ENCODE measurements at places on chromosomes 13 and 19. TPM values are rescaled to one million over a fixed set of nuclear protein-coding genes. Genes with fewer than 3 reads are reported as not detected.

Gene KIR3DL1
- not detected for total RNA-seq

Gene GFY
- total RNA-seq, result not detected

GRCh38 chr19:48308631-48309586 lies 16.4 kb upstream of the EMP3 start:
- DNase-seq, result peak; percentile 42

- DNase-seq, result peak; percentile 79
These were observed 1.2 kb downstream of the CGB7 start for GRCh38 chr19:49056101-49056901.

DNA sequence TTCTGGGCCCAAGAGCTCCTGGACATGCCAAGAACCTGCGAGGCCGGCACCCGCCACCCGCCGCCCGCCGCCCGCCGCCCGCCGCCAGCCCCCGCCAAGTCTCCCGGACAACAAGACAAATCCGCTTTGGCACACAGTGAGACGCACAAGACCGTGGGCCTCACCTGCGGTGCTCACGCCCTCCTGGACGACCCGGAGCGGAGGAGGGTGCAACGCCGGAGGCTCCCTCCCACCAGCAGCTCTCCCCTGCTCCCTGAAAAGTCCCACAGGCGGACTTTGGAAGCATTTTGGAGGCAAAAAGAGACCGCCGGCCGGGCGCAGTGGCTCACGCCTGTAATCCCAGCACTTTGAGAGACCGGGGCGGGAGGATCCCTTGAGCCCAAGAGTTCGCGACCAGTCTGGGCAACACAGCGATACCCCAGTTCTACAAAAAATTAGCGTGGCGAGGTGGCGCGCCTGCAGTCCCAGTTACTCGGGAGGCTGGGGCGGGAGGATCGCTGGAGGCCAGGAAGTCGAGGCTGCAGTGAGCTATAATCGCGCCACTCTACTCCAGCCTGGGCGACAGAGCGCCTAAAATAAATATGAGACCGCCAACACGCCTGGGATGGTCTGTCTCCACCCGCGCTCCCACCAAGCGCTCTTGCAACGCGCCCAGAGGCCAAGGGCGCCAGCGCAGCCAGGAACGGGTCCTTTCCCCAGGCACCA lies 783 bp downstream of the RHPN2 start:
- DNase-seq, result peak; percentile 30

Gene ARRDC2
- 17.9 TPM for total RNA-seq

DNA sequence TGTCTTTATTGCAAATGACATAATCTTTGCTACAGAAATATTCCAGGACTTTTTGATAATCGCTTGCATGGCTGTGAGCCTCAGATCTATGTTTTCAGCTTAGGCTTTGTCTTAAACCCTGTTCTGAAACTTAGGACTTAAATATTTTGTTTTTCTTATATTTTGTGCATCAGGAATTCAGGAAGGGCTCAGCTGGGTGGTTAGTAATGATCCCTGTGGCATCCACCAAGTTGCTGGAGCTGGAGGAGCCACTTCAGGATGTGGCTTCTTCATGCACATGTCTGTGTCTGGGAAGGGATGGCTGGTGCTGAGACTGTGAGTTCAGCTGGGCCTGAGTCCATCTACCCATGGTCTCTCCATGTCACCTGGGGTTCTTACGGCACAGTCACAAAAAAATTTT lies 48.9 kb upstream of the LRCH1 start:
- no peak for DNase-seq

- DNase-seq, result no peak
These were observed 64.7 kb downstream of the DNAJC15 start for GRCh38 chr13:43088093-43088511.

Gene TNFSF9
- total RNA-seq, result 1.0 TPM

- no peak for DNase-seq
These were observed 584.2 kb upstream of the SLITRK1 start for GRCh38 chr13:84466461-84466860.

- DNase-seq, result no peak
These were observed 19.4 kb downstream of the MLLT1 start for GRCh38 chr19:6260376-6260775.

Gene LILRA5
- 1.2 TPM for total RNA-seq

Gene UBL3
- 22.6 TPM for total RNA-seq

GRCh38 chr19:33055718-33056117 lies 9.0 kb downstream of the RHPN2 start:
- DNase-seq, result peak; percentile 47

Gene BCAM
- total RNA-seq, result 85.5 TPM

Gene CGB2
- not detected for total RNA-seq

GRCh38 chr13:110496281-110496680 lies 65.2 kb downstream of the RAB20 start:
- no peak for DNase-seq

Gene TYROBP
- total RNA-seq, result 28.5 TPM

DNA sequence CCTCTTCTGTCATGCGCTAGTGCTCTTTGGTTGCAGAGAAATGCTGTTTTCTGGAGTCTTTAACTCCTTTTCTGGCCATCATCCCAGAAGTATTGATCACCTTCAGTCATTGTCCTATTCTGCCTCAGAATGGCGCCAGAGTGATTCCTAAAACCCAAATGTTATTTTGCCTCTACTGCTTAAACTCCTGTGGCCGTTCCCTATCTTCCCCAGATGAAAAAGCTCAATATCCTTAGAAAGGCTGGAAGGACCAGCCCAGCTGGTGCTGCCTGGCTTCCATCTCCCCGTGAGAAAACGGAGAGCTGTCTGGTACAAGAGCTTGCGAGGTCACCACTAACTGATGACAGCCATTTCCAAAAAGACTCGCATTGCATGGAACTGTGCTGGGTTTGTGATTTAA lies 179.1 kb downstream of the RBM26 start:
- DNase-seq, result no peak

Gene LAIR2
- not detected for total RNA-seq

Gene LCP1
- total RNA-seq, result 22.9 TPM

- DNase-seq, result no peak
These were observed 166.4 kb downstream of the TEX29 start for GRCh38 chr13:111486801-111487200.

Gene DIRAS1
- 241 TPM for total RNA-seq

Gene HS6ST3
- 2.0 TPM for total RNA-seq

DNA sequence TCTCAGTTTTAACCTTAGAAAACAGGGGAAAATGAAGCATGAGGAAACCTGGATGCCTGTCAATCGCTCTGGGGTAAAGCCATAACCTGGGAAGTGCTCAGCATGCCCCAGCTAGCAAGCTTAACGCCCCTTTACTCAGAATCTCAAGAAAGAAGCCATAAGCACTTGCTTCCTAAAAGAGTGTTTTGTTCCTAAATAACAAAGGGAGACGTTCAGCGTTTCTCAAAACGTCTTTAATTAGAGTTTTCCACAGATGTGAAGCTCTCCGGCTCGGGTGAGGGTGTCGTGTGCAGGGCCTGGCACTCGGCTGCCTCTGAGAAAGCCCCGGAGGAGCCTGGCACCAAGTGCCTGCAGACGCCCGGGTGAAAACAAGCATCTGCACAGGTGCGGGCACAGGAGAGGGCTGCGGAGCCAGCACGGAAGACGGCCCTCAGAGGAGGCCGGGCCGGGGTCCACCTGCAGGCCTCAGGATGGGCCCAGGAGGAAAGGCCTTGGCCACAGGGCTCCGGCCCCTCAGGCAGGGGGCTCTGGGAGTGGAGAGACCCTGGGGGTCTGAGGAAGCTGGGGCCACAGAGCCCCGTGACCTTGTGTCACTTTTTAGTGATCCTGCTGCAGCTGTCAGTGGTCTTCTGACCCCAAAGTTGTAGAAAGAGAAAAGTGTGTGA lies 6.2 kb downstream of the GAS6 start:
- DNase-seq, result no peak

DNA sequence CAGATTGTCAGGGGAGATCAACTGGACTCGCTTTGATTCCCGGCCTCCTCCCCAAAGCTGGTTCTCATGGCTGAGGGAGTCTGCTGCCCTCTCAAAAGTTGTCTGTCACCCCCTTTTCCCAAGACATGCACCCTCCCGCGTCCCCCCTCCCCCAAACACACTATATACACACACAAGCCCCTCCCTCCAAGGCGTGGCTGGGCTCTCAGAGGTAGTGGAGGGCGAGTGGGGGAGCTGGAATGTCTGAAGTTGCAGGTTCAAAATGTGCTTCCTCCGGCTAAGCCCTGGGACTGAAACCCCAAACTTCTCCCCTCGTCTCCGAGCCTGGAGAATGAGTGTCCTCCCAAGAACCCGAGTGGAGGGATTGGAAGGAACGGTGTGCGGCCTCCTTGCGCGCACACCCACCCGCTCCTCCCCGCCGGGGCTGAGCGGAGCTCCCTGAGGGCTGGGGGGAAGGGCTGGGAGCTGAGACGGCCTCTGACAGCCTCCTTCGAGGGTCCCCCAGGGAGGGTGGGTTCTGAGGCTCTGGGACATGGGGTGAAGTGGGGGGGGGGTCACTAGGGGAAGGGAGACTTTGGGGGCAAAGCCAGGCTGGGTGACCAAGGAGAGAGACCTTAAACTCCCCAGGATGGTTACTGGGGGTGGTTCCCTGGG lies 9.9 kb upstream of the MEIS3 start:
- DNase-seq, result no peak

DNA sequence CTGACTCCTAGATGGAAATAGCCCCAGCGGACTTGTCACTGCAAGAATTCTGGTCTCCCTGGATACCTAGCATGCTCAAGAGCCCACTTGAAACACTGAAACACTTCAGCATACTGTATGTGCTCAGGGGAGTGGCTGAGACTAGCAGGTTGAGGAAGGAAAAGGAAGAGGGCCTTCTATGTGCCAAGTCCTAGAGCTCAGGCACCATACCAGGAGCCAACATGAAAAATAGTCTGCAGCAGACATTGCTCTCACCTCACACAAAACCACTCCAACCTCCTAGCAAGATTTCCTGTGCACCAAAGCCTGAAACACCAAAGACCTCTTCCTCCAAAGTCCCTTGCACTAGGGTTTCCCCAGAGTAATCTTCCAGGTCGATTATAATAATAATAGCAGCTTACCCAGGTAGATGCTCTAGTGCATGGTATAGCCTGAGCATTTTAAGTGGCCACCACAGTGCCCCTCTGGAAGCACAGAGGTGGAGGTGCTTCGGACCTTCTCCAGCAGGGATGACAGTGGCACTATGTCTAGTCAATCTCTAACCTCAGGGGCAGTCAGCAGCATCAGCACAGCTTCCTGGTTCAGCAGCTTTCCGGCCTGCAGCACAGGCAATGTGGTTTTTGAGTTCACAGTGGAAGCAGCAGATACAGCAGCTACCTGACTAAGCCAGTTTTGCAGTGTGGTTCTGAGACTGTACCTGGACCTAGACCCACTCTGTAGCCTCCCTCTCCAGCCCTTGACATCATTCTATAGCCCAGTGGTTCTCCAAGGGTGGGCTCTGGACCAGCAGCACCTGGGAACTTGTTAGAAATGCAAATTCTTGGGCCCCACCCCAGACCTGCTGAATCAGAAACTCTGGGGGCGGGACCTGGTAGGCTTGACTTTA lies 45.6 kb upstream of the UBE2L5 start:
- DNase-seq, result no peak

DNA sequence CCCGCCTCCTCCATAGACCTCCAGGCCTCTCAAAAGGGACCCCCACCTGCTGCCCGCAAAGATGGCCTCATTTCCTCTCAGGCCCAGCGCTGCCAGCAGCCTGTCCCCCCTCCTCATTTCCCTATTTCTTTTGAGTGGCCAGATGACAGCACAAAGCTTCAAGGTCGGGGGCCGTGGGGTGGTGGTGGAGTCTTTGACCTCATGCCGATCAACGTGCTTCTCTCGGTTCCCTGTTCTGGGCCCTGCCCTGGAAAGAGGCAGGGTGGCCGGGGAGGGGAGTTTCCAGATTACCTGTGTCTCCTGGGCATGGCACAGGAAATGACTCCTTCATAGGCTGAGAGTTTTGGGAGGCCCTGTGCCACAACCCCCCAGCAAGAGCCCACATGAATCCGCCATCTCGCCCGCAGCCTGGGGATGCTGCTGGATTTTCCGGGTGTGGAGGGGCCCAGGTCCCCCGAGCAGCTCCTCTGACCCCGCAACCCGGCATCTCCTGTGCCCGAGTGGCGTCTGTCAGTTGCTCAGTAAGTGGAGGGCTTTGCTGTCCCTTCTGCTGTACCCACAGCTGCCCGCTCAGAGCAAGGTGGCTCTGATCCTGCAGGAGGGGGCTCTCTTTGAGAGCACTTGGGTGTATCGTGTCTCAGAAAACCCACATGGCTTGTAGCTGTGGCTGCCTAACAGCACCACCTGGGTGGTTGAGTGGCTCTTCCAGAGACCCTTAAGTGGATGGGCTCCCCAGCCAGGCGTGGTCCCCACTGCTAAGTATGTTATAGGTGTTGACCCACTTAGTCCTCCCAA lies 139.4 kb downstream of the SIPA1L3 start:
- DNase-seq, result no peak

DNA sequence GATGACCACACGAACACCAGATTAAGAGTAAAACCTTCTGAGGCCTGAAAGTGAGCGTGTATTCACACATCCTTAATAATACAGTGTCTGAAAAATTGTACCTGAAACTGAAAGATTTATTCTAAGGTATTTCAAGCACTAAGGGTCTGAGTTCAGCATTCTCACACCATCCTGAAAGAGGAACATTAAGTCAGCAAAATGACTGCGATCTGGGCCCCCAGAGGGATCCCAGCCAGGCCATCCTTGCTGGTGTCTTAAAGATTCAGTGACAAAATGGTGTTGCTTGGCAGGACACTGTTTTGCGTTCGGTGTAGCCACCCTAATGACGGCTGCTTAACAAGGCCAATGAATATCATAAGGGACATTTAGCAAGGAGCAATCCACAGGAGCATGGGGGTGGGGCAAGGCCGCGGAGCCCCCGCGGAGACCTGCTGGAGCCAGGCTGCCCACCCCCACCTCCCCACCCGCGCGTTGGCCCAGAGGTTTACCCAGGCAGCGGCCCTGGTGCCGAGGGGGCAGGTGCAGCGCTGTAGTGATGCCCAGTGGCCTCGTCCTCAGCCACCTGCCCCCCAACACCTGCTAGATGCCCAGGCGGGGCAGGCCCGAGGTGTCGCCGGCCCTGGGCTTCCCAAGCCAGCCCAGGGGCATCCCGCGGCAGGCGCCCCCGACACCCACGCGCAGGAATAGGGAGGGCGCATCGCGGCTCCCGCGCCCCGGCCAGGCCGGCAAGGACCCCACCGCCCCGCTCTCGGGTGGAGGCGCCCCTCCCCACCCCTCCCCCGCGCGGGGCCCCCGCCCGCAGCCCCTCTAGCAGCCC lies 742 bp downstream of the NALCN start:
- DNase-seq, result peak; percentile 30

- peak; percentile 78 for DNase-seq
These were observed 13.5 kb upstream of the TLE5 start for GRCh38 chr19:3075605-3076431.

GRCh38 chr13:109275852-109276251 lies 510.5 kb downstream of the IRS2 start:
- peak; percentile 35 for DNase-seq

- DNase-seq, result no peak
These were observed 21.5 kb upstream of the GPR18 start for GRCh38 chr13:99279637-99280036.
